ENCODE measurements at places on chromosomes 12 and 14.

GRCh38 chr14:49863487-49864281 lies 11.1 kb upstream of the NEMF start:
- DNase-seq = no peak

DNA sequence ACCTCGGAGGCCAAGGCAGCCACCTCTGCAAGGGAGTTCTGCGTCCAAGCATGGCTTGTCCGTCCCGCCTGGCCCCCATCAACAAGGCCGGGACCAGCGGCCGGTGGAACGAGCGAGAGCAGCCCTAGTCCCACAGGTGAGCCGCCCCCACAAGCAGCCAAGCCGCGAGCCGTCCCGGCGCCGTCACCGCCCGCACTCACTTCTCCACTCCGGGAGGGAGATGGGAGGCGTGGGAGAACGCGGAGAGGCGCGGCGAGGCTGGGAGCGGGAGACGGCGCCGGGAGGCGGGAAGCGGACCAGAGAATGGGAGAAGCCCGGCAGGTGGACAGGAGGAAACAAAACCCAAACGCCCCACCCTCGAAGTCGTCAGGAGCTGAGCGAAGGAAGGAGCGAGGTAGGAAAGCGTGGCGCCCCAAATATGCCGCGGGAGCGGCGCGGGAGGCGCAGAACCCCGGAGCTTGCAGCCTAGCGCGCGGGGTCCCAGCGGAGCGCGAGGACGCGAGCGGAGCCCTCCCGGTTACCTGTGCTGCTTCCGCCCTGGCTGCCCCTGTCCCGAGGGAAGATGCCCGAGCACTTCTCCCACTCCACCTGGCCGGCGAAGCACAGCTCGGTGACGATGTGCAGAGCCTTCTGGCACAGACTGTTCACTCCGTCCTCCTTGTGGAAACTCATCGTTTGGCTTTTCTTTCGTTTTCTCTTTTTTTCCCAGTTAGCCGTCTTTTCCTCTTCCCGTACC lies 600 bp downstream of the SYT10 start:
- DNase-seq = no peak

- no peak for DNase-seq
These were observed 73.4 kb upstream of the ETV6 start for GRCh38 chr12:11576104-11576503.

DNA sequence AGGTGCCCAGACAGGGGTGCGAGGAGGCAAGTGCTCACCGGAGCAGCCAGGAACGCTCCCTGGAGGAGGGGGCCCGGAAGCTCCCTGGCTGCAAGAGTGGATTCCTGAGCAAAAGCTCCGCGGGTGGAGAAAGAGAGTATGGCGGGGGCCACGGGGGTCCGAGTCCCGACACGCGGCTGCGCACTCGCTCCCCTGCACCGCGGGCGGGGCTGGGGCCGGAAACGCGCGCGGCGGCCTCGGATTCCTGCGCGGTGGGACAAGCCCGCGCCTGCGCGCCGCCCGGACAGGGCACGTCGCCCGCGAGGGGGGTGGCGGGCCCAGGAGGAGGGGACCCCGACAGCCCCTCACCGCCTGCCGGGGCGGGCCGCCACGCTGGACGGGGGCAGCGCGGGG lies 27.8 kb upstream of the GPR132 start:
- no peak for DNase-seq

DNA sequence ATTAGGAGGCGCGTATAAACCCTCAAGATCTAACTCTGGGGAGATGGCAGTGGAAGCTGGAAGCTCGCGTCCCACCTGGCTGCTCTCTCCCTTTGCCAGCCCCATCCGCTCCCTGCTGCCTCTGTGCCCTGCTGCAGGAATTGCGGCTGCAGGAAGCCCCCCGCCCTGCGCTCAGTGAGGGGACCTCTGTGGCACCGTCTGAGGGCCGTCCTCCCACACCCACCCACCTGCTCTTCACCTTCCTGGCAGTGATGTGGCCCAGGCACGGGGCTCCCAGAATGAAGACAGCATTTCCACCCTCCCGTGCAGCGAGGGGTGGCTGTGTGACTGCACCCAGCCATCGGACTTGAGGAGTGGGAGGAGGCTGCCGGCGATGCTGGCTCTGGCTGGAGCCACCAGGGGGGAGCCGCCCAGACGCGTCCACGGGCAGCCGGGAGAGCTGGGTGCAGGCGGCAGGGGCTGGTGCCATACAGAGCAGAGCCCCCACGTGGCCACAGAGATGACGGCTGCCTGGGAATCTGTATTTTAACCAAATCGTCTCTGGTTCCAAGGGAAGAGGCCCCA lies 28.3 kb upstream of the GALNT9 start:
- no peak for DNase-seq

- no peak for DNase-seq
These were observed 43.9 kb upstream of the ESR2 start for GRCh38 chr14:64337888-64338615.

- DNase-seq = no peak
These were observed 27.3 kb upstream of the BBS10 start for GRCh38 chr12:76375470-76375869.

- no peak for DNase-seq
These were observed 1.5 kb downstream of the FOXG1 start for GRCh38 chr14:28767853-28768741.

DNA sequence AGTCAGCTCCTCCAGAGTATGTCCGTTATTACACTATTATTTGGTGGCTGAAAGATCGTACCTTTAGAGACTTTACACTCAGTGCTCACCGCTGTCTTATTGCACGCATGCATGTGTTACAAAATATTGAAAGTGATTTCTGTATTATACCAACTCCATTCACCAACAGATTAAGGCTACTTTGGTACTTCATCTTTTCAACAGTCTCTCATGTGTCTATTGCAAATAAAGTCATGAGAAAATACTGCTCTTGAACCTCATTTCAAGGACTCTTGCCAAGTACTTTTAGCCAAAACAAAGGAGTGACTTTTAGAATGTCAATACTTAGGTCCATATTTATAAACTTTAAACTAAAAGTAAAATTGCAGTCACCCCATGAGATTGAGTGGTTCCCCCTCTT lies 503.6 kb downstream of the TMEM121 start:
- no peak for DNase-seq

DNA sequence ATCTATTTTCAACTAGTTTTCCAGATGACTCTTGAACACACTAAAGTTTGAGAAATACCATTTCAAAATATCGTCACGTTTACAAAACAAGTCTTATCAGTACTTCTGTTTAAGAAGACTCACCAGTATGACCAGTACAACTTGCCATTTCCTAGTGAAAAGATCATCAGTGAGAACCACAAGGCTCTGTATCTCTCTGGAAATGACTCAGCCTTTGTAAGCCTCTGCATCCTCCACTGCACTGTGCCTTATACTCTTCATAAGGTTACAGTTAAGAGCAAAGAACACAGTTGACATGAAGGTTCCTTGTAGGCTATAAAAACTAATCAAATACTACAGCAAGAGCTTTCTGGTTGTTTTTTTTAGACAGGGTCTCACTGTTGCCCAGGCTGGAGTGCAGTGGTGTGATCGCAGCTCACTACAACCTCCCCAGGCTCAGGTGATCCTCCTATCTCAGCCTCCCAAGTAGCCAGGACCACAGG lies 5.7 kb upstream of the VTI1B start:
- no peak for DNase-seq

DNA sequence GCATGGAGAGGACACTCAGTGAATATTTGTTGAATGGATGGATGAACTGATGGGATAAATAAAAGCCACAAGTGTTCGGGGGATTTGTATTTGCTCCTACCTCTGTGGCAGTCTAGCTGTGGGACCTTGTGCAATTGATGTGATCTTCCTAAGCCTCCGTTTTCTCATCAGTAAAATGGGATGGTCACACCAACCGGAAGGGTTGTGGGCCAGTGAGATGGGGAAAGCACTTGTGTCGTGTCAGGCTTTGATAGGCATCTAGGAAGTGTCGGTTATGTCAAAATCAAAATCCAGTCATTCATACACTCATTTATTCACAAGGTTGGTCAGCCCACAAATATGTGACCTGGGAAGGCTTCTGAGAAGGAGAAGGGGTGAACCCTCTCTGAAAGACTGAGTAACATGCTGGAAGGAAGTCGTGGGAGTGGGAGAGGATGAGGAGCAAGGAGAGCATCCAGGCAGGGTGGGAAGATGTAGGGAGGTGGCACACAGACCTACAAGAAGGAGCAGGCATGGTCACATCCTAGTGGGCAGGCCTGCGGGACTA lies 7.8 kb upstream of the SERPINA9 start:
- no peak for DNase-seq

All from Panc1 (cell line).